ENCODE measurements at places on chromosomes 5 and 9.
A peak's percentile ranks its signal among the peaks of the same experiment; 100 is the strongest.

GRCh38 chr5:152514827-152515397, 109.8 kb upstream of the NMUR2 start:
- no peak for DNase-seq

- no peak for DNase-seq
These were observed 497.1 kb downstream of the ARHGEF28 start for GRCh38 chr5:74122979-74123590.

DNA sequence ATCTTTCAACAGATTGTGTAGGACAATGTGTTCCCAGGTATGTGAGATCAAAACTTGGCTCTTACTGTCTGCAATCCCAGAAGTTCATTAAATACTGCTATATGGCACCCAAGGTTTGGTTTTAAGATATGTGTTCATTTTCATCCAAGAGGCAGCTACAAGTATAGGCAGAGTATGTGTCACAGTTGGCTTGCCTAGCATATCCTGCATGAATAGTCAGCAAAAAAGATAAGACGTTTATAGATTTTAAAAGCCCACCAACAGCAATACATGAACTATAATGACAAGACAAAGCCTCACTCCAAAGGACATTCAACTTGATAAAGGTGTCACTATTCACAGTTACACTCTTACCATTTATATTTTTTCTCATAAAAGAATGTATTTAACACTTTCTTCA, 99.1 kb downstream of the BNC2 start:
- no peak for DNase-seq

DNA sequence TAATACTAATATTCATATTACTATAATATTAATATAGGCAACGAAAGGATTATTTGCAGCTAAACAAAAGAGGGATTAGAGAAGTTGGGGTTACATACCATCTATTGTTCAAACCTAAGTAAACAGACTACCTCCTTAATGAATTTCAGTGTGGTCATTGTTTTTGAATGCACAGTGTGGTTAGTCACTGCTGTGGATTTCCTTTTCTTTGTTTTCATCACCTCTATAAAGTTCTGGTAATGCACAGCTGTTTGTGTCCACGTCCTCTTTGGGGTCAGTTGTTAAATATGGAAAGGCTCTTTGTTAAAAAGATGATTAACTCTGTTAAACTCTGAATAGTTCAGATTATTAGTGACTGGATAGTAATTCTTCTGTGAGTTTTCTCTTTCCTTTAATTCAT, 233.6 kb downstream of the MAST4 start:
- no peak for DNase-seq

- no peak for DNase-seq
These were observed 156.1 kb upstream of the ADAMTSL1 start for GRCh38 chr9:18317896-18318295.

- DNase-seq: no peak
These were observed 6.5 kb downstream of the CDO1 start for GRCh38 chr5:115809946-115810345.

DNA sequence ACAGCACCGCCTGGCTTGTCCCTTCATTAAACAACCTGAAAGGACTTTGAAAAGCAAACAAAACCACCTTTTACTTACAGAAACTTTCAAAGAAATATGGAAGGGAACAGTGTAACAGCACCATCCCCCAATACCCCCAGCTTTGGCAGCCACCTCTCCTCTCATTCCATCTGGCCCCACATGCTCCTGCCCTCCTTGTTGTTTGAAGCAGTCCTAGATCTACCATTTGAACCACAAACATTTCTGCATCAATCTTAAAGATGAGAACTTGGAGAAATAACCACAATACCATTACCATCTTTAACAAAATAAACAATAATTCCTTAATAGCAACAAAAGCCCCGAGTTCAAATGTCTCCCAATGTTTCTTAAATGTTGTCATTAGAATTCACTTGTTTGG, 17.8 kb upstream of the COL15A1 start:
- no peak for DNase-seq

DNA sequence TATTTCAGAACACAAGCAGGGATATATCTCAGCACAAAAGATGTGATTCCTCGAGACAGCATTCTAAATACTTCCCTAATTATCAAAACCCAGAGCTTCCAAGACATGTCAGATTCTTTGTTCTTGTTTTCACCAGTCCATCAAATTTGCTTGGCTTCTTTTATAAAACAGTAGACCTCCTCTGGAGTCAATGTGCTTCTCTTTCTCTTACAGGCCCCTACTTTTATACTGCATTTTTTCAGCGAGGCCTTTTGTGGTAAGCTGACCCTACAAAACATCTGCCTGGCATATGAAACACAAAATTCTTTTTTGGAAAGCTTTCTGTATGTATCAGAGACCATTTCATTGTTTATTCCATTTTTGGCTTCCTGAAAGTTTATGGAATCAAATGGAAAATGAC, 81.8 kb downstream of the ARSB start:
- DNase-seq: no peak

DNA sequence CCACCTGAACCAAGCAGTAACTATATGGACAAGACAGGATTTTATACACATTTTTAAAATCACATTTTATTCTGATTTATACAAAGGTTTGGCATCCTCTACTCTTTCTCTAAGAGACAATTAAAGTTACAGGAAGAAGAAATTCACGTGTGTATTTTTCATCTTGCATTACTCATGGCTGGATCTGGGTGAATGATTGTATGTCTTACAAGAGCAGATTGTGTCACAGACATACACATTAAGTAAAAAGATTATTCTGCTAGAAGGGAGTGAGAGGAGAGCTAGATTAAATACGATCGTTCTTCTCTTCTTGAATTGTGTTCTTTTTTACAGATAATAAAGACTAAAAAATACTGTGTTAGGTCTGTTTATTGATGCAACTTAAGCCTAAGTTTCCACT, 20.8 kb upstream of the CEP120 start:
- DNase-seq: no peak

GRCh38 chr5:109929911-109930310, 240.2 kb downstream of the MAN2A1 start:
- no peak for DNase-seq

GRCh38 chr5:150411245-150411979, 1.3 kb downstream of the CD74 start:
- DNase-seq: no peak

DNA sequence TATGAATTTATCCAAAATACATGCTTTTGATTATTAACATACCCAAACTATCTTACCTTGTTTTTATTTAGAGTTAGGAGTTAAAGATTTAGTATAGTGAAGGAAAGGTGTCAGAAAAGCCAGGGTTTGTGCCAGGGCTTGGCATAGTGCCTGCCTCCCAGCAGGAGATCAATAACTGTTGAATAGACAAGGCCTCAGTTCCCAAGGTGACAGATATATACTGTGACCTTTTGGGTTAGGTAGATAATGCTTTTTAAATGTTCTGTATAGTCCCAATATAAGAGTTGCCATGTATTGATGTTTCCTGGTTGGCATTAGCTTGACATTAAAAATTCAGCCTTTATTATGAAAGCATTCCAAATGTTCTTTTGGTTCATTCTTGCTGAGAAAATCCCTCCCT, 121.8 kb downstream of the MCTP1 start:
- no peak for DNase-seq

- no peak for DNase-seq
These were observed 35.7 kb upstream of the OTULINL start for GRCh38 chr5:14545862-14546261.

DNA sequence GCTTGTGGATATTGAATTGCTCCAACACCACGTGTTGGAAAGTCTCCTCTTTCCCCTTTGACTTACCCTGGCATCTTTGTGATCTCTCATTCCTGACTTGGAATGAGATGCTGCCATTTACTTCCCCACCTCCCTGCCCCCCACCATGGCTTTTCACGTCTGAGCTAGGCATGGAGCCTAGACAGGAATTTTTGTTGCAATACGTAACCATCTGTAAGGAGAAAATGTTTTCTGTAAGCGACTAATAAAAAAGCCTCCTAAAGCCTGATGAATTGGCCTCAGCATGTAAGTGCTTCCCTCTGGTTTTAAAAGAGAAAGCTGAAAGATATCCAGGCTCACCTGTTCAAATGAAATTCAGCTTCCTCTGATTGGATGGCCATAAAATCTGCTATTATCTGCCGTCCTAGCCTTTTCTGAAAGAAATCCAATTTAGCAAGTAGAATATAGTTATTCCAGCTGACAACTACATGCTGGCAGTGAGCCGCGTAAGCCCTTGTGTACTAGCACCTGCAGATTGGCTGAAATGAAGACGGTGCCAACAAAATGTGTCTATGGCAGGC, 200.1 kb downstream of the NSG2 start:
- no peak for DNase-seq

DNA sequence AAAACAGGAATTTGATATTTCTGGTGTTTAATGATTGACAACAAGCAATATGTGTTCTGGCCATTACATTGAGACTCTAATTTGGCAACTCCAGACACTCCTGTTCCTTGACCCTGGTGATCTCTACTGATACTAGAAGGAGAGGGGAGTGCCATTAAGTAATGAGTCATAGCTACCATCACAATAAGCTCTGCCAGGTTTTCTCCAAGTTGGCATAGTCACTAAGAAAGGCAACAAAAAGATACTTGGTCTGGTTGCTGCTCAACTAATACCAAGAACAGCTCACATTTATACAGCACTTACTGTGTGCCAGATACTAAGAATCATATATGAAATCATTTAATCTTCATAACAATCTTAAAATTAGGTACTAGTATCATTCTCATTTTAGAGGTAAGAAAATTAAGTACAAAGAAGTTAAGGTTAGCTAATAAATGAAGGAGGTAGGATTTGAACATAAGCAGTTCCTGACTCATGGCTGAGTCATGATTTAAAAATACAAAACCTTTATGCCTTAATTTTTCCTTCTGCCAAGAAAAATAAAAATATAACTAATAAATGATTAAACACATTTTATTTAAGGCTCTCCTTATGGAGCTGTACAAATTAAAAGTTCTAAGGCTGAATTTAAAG, 19.9 kb upstream of the PRXL2C start:
- no peak for DNase-seq

DNA sequence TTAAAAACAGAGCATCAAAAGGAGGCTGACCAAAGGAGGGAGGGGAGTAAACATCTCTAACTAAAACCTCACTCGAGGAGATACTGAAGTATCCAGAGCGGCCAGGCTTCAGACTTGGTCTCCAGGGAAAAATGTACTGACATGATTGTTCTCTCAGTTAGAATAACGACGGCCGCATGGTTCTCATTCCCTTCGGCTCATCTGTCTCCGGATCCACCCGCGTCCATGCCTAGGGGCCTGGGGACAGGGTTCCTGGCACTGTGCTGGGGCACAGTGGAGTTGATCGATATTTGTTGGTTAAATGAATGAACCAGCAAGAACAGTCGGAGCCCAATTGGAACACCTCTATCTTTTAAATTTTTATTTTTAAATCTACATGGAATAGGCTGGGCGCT, 167.1 kb upstream of the PHYKPL start:
- DNase-seq: peak; percentile 44

GRCh38 chr5:169341556-169341955, 40.6 kb upstream of the SLIT3 start:
- no peak for DNase-seq

DNA sequence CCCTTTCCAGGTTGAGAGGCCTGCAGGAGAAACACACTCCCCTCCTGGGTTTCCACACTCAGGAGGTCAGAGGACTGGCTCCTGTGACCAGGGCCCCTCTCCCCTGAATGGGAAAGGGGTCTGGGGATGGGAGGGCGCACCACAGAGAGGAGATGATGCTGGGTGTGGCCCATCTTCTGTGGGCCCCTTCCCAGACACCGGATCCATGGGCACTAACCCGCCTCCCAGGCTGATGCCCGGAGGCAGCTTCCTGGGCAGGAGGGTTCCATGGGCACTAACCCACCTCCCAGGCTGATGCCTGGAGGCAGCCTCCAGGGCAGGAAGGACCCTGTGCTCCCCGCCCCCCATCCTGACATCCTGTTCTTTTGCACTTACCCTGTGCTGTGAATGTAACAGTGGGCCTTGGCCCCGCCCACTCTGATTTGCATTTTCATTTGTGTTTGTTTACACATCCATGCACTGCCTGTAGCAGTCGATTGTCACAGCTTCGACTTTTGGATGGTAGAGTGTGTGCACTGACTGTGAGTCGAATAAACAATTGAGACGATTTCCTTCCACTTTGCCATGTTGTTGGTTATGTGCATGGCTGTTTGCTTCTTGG, 9.3 kb upstream of the DOLPP1 start:
- DNase-seq: no peak

DNA sequence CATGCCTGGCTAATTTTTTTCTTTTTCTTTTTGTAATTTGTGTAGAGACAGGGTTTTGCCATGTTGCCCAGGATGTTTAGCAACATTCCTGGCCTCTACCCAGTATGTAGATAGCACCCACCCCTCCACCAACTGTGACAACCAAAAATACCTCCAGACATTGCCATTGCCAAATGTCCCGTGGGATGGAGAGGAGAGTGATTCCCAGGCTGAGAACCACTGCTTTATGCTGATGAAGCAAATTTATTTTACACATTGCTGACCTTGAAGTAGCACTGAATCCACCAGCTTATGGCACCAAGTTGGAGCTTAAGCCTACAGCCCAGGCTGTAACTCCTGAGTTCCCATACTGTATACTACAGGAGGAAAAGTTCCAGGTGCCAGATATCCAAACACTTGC, 58.5 kb downstream of the GGTA1 start:
- DNase-seq: no peak

- DNase-seq: no peak
These were observed 42.2 kb upstream of the FABP6 start for GRCh38 chr5:160187091-160187490.

GRCh38 chr5:89313804-89314588, 431.0 kb upstream of the MEF2C start:
- DNase-seq: no peak

GRCh38 chr5:27252911-27253310, 214.5 kb upstream of the CDH9 start:
- DNase-seq: no peak

DNA sequence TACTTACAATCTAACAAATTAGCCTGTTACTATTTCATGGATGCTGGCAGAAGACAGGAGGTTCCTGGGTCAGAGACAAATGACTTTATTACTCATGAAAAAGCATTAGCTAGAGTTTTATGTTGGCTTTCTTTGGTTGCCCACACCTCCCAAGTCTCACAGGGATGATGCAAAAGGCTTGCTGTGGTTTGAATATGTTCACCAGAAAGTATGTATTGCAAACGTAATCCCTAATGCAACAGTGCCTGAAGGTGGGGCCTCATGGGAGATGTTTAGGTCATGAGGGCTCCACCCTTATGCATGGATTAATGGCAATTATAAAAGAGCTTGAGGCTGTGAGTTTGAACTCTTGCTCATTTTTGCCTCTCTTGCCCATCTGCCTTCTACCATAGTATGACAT, 28.5 kb downstream of the DPYSL3 start:
- no peak for DNase-seq

DNA sequence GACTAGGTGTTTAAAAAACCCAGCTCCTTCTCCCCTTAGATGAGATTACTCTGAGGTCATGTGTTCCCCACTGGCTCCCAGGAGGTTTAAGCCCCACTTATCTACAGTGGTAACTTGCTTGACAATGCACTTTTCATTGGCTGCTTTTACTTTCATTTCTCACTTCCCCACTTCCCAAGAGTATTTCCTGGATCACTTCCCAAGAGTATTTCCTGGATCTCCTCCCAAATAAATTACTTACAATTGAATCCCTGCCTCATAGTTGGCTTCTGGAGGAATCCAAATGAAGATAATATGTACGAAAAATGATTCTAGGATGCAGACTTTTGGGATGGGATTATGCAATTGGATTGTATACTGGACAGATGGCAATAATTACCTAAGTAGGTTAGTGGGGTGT, 47.1 kb upstream of the CHSY3 start:
- no peak for DNase-seq
